RKO (cell line): ENCODE measurements at places on chromosomes 7 and 10.

- DNase-seq: no peak
Measured at GRCh38 chr7:32069116-32069650, 1.0 kb downstream of the PDE1C start.

- no peak for DNase-seq
Measured at GRCh38 chr7:111290419-111290818, 199.5 kb downstream of the LRRN3 start.

DNA sequence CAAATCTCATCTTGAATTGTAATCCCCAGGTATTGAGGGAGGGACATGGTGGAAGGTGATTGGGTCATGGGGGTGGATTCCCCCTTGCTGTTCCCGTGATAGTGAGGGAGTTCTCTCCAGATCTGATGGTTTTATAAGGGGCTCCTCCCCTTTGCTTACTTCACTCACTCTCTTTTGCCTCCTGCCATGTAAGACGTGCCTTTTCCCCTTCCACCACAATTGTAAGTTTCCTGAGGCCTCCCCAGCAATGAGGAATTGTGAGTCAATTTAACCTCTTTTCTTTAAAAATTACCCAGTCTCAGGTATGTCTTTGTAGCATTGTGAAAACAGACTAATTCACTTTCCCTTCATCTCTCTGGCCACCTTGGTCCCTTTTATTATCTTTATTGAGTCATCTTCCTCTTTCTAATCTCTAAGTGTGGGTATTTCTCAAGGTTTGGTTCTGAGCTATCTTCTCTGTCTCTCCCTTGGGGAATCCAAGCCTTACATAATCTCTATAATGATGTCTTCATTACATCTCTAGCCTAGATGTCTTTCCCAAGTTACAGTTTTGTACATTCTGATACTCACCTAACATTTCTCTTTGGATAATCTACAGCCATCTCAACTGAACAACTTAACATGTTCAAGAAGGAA lies 99.1 kb upstream of the JCAD start:
- DNase-seq: no peak

GRCh38 chr7:44390701-44391100 lies 65.3 kb upstream of the CAMK2B start:
- DNase-seq: no peak

DNA sequence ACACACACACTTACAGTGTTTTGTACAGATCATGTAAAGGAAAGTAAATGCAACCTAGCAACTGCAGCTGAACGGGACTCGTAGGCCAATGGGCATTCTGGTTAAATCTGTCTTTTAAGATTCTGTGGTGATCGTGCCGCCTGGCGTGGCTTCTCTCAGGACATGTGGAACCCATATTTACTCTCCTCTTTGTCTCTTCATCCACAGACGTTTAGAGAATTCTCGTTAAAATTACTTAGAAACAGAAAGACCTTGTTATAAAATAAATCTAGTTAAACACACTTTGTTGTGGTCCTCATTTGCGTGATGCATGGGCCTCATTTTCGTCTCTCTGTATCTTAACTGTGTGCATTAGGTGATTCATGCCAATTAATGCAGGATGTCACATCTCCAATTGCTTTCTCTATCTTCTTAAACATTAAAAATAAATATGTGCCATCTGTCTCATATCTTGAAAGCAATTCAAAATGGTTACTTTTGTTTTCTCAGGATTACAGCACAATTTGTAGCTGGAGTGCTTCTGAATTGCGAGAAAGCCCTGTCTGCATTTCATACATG lies 11.5 kb downstream of the KLF6 start:
- no peak for DNase-seq

GRCh38 chr10:7872041-7872442 lies 53.7 kb downstream of the TAF3 start:
- DNase-seq: peak; percentile 65

GRCh38 chr10:18656724-18657123 lies 2.5 kb upstream of the ARL5B start:
- no peak for DNase-seq

DNA sequence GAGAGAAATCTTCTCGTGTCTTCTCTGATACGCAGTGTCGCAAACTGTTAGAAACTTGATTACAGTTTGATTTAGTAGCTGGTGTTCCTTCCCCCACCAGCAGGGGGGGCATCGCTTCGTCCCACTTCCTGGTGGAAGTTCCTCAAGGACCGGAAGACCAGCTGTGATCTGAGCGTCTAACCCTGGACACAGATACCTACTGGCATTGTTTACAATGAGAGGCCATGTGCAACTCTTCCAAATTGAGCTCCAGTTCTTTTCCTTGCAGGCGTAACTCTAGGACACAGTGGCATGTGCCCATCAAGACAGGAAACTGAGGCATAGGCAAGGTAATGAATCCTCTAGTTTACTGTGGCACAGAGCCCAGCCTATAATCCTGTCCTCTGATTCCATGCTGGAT lies 219.0 kb downstream of the CCDC3 start:
- peak; percentile 78 for DNase-seq

- DNase-seq: no peak
Measured at GRCh38 chr7:147251751-147252325, 1135.2 kb downstream of the CNTNAP2 start.

GRCh38 chr7:69833964-69834363 lies 235.7 kb downstream of the AUTS2 start:
- no peak for DNase-seq

GRCh38 chr10:33315891-33316290 lies 18.6 kb downstream of the NRP1 start:
- no peak for DNase-seq

DNA sequence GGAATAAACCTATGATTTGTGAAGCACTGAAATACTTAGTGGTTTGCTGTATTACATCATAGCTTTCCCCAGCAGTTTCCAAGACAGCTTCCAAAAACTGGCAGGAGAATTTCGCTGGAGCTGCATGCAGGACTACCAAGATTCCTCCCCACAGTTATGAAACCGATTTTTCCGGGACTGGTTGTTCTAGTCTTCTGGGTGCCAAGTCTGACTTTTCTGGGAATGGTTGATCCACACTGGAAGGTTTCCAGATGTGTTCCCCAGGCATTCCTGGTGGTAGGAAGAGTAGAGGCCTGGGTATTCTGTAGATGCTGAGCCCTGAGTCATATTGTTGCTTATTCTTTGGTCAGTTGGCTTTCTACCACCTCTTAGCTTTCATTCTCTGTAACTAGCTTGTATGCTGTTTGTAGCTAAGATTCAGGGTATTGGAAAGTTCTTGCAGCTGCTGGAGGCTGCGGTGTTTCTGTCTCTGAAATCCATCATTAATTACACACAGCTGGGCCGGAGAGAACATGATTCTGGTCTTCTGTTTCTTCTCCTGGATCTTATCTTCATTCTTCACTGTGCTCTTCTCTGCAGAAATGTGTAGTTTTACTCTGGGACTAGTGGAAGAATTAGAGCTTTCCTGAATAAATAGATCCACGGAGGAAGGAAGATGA lies 6.3 kb downstream of the ABCC2 start:
- no peak for DNase-seq

GRCh38 chr10:76442113-76442512 lies 1010.7 kb downstream of the LRMDA start:
- no peak for DNase-seq

DNA sequence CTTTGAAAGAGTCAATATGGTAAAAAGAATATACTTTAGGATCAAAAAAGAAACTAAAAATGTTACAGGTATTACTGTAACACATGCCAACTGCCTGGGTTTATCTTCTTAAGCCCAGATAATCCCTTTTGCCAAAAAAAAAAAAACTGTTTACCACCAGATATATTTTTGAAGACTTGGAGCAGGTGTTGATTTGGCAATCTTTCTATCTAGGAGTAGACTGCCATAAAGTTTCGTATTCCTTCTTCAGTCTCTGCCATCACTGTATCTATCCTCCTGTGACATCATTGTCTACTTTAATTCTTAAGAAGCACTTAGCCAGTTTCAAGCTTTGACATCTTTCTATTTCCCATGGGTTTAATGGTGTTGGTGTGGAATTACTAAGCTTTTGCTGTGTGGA lies 161.0 kb downstream of the ST7 start:
- no peak for DNase-seq

DNA sequence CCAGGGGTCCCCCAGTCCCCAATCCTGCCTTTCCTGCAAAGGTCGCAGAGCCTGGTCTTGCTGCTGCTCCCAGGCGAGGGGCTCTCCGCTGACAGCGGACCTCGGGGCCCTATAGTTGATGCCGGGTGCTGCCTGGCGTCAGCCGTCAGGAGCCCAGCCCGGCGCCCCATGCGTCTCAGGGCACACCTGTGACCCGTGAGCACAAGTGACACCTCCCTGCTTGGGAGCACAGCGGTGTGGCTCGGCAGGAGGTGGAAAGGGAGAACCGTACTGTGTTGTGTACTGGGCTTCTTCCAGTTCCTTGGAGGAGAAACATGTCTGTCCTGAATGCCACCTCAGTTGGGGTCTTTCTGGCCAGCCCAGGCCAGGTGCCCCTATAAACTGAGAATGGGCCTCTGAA lies 56.7 kb downstream of the LHPP start:
- no peak for DNase-seq

- no peak for DNase-seq
Measured at GRCh38 chr7:156780724-156781455, 112.1 kb downstream of the LMBR1 start.

- DNase-seq: no peak
Measured at GRCh38 chr10:314871-315270, 179.6 kb downstream of the ZMYND11 start.

DNA sequence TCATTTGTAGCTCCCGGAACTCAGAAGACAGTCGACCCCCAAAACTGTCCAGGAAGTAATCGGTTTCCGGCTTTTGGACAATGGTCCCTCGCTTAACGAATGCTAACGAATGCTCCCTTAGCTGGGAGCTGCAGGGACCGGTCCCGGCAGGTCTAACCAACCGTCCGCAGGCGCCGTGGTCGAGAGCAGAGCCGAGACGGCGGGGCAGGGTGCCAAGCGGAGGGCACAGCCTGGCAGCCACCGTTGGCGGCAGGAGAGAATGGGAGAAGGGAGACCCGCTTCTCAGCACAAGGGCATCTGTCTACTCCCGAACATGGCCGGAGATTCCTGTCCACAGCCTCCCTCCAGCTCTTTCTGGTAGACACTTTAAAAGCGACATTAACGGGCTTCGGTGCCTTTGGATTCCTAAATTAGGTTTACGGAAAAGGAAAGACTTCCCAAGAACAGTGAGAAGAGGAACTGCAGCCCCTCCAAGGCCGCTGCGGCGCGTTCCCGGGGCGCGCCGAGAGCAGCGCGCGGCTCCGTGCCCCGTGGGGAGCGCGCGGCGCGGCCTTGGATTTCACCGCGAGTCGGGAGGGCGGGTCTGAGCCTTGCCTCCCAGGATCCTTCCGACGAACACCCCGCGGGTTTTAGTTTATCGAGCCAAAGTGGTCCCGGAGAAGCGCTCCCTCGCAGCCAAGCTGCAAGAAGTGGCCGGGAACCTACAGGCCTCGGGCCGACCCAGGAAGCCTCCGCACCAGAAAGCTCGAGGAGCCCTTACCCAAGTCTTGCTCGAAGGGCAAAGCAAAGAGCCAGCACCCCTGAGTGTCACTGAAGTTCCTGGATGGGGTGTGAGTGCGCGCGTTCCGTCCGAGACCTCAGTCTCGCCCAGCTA lies 3.6 kb upstream of the TBX20 start:
- DNase-seq: no peak

DNA sequence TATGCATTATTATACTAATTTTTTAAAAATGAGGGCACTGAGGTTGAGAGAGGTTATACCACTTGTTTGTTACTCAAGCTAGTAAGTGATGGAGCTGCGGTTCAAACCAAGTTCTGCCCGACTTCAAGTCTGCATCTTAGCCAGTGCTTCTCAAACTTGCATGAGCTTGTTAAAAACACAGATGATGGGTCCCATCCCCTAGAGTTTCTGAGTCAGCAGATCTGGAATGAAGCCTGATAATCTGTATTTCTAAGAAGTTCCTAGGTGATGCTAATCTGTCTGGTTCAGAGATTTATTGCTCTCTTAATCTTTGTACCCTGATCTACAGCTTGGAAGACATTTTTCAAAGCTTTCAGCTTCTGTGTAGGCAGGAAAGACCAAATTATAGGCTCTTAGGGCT lies 67.7 kb upstream of the CC2D2B start:
- no peak for DNase-seq

DNA sequence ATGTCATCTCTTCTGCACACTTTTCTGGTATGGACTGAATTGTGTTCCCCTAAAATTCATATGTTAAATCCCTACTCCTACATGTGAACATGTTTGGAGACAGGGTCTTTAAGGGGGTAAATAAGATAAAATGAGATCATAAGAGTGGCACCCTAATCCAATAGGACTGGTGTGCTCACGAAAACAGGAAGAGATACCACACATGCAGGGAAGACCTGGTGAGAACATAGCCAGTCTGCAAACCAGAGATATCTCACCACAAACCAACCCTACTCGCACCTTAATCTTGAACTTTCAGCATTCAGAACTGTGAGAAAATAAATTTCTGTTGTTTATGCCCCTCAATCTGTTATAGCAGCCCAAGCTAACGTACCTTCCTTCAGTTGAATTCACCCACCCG lies 51.8 kb downstream of the VWDE start:
- no peak for DNase-seq

DNA sequence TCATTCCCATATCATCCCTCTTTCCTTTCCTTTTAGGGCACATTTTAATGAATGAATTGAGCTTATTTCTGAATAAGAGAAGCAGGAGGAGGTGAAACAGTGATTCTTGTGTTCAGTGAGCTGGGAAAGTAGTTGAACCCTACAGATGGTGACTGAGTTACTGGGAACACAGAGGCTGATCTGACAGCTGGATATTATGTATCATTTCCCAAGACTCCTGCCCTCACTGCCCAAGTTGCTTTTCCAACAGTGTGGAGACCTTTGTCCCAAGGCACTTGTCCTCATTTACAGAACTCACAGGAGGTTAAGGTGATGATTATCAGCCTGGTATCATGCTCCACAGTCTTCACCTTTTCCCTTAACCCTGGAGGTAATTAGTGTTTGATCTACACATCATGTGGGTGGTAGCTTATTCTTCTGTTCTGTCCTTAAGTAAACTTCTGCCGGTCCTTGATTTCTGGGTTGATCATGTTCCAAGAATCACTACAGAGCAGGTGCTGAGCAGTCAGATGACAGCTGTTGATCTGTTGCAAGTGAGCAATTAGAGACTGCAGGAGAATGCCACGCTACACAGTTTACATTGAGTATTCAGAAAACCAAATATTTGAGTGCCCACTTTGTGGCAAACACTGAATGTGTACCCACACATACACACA lies 2.6 kb downstream of the PRLHR start:
- DNase-seq: no peak

GRCh38 chr10:32132357-32132946 lies 76.2 kb upstream of the KIF5B start:
- no peak for DNase-seq

GRCh38 chr10:12559578-12560178 lies 210.3 kb downstream of the CAMK1D start:
- DNase-seq: no peak

DNA sequence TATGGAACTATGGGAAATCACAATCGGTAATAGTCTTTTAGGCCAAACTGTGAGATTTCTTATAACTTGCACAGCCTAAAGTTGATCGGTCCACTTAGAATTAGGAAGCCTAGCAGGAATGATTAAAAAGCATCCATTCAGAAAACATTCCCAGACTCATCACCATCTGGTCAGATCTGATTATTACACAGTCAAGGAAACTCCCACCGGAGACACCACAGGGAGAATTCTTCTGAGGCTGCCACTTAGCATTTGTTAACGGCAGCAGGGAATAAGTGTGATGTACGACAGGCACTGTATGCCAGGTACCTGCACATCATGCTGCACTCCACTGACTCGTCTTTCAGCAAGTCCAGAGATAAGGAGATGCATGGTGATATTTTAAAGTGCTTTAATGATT lies 227.6 kb upstream of the STEAP1 start:
- no peak for DNase-seq
